A549 treated with ZK216348 at 1 μM for 4 hours (cell line): ENCODE measurements at places on chromosomes 13 and 19. TPM values are rescaled to one million over a fixed set of nuclear protein-coding genes. Genes with fewer than 3 reads are reported as not detected.

ZNF296 gene
- 5.5 to 12.5 TPM (median 11.8 TPM) in 5 replicates for total RNA-seq

CACNG6 gene
- 7.7 to 12.8 TPM (median 12.1 TPM) in 5 replicates for total RNA-seq

ZNF823 gene
- total RNA-seq = 2.1 to 3.4 TPM (median 2.6 TPM) in 5 replicates

ETHE1 gene
- 39.1 to 54.4 TPM (median 49.1 TPM) in 5 replicates for total RNA-seq

POU2F2 gene
- 0.14 to 1.2 TPM (median 0.41 TPM) in 5 replicates for total RNA-seq

RXFP2 gene
- total RNA-seq = not detected in 5 replicates

CELF5 gene
- total RNA-seq = 0.34 to 0.77 TPM (median 0.54 TPM) in 5 replicates

IZUMO2 gene
- not detected in 5 replicates for total RNA-seq

KRTDAP gene
- total RNA-seq = not detected in 5 replicates
